Adipose tissue (tissue), 3 donors: ENCODE measurements at places on chromosomes 2 and 18. TPM values are rescaled to one million over a fixed set of nuclear protein-coding genes. Genes with fewer than 3 reads are reported as not detected.

Gene CRACDL
- 2.0 TPM for polyA plus RNA-seq

Gene MYO3B
- 0.01 TPM for polyA plus RNA-seq

Gene BOK
- polyA plus RNA-seq = 43.2 TPM

Gene EML6
- 0.85 TPM for polyA plus RNA-seq

Gene CCL20
- 0.40 TPM for polyA plus RNA-seq

Gene R3HDM1
- polyA plus RNA-seq = 12.5 TPM

Gene CNTNAP5
- polyA plus RNA-seq = 0.10 TPM

Gene FBXO11
- polyA plus RNA-seq = 23.4 TPM

Gene MYO5B
- polyA plus RNA-seq = 1.4 TPM

Gene STK25
- polyA plus RNA-seq = 116 TPM

Gene GALNT3
- polyA plus RNA-seq = 14.9 TPM

Gene IL1RL2
- polyA plus RNA-seq = 0.10 TPM

Gene MC2R
- polyA plus RNA-seq = not detected

Gene TDRD15
- polyA plus RNA-seq = not detected

Gene GULP1
- polyA plus RNA-seq = 10.5 TPM

Gene SERPINB12
- polyA plus RNA-seq = not detected

Gene PDCD1
- polyA plus RNA-seq = 0.45 TPM

Gene SYT4
- 1.2 TPM for polyA plus RNA-seq

Gene TFPI
- polyA plus RNA-seq = 21.9 TPM

Gene SP140
- polyA plus RNA-seq = 0.48 TPM
